GDM1 (cell line): ENCODE measurements at places on chromosomes 4 and X.

DNA sequence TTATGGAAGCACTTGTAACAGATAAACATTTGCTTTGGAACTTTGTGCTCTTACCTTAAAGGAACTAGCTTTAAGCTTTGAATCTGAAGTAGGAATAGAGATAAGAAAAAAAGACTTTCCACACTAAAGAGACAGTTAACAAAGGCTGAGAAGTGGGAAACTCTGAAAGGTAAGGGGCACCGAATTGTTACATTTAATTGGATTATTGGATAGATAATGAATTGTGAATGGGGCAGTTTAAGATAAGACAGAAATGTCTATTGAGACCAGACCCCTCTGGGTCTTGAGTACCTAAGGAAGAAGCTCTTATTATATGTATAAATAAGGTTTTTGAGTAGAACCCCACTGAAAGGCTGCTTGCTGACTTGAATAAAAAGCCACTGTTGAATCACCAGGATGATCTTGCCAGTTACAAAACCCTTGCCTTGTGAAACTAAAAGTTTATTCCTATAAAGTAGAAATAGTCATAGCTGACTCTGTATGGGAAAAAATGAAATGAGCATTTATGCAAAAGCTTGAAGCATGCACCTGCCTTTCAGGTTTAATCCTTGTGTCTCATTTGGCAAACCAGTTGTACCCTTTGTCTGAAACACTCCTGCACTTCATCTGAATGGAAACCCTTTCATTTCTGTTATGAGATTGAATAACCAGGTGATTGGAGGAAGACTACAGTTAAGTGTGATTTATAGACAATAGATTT lies 423.2 kb downstream of the RPA4 start:
- DNase-seq = no peak

- no peak for DNase-seq
These were observed 186.5 kb downstream of the RAP1GDS1 start for GRCh38 chr4:98447648-98448047.

DNA sequence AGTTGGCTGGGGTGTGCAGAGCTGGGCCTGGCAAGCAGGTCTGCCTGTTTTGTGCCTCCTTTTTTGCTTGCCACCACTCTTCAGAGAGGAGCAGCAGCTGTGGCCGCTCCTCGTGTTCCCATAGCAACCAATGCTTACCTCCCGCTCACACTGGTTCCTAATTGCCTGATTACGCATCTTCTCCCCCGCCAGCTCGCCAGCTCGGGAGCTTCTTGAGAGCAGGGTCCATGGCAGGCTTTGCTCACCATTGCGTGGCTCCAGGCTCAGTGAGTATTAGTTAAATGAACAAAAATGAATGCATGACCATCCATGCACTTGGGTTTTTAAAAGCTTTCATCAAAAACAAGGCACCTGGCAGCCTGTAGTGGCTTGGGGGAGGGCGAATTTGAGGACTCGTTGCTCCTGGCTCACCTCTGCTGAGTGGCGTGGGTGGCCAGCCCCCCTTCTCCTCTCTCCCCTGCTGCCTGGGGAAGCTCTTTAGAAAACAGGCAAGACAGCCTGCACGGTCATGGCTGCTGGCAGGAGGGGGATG lies 14.2 kb upstream of the PJA1 start:
- DNase-seq = no peak

- DNase-seq = peak; percentile 58
These were observed at the start of gene SULT1B1 for GRCh38 chr4:69760455-69760854. TSS of gene SULT1B1 (minus strand) at chr4:69760620. CDS start at chr4:69755217, 5,403 bp downstream.

GRCh38 chr4:66606908-66607307 lies 936.6 kb upstream of the EPHA5 start:
- no peak for DNase-seq

- no peak for DNase-seq
These were observed 7.3 kb downstream of the NOCT start for GRCh38 chr4:139022835-139023234.

DNA sequence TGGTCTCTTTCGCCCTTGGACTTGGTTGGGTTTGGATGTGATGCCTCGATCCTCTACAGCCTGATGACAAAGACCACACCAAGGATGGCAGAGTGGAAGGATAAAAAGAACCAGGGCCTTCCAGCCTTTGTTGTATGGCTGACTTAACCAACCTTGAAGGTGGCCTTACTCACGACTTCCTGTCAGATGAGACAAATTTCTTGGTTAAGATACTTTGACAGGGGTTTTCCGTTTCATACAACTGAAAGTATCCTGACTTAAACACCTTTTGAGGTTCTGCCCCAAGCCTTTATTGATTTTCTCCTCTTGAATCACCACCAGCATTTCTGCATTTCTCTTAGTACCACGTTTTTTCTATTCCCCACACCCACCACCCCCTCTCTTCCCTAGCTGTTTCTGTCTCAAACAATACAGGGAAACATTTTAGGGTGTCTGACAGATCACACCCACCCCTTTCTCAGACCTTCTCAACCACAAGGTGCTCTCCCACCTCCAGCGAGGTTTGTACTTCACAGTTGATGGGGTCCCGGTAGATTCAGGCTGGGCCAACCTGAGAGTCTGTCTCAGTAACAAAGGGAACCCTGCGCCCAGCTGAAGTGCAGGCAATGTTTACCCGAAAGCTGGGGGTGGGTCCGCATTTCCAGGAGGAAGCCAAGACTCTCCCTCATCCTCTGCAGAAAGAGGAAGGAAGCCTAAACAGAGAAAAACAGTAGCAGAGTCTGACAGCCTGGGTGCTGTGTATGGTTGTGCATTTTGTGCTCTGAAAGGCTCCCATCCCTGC lies 5.0 kb upstream of the TSPAN5 start:
- DNase-seq = peak; percentile 52

GRCh38 chr4:94370533-94371254 lies 28.1 kb upstream of the HPGDS start:
- no peak for DNase-seq

DNA sequence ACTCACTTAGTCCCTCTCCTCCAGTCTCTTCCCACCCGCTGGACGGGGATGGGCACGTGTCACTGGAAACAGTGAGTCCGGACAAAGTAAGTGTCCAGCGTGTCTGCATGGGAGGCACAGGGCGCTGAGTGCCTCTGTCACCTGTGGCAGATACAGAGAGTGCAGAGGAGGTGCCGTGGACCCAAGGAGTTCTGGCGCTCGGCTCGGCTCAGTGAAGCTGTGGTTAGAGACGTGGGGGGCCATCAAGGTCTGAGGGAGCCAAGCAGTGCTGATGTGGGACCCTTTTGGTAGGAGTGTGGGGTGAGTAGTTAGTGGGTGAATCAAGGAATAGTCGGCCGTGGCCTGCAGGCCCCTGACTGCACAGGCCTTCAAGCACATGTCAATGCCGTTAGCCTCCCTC lies 40.1 kb upstream of the MSANTD1 start:
- DNase-seq = no peak

- no peak for DNase-seq
These were observed 47.3 kb downstream of the SLIT2 start for GRCh38 chr4:20298986-20299385.

GRCh38 chrX:64580605-64581004 lies 185.4 kb upstream of the MTMR8 start:
- DNase-seq = no peak

GRCh38 chrX:22135171-22135711 lies 103.1 kb downstream of the PHEX start:
- DNase-seq = no peak

GRCh38 chr4:26028793-26029567 lies 115.0 kb downstream of the SMIM20 start:
- DNase-seq = no peak

DNA sequence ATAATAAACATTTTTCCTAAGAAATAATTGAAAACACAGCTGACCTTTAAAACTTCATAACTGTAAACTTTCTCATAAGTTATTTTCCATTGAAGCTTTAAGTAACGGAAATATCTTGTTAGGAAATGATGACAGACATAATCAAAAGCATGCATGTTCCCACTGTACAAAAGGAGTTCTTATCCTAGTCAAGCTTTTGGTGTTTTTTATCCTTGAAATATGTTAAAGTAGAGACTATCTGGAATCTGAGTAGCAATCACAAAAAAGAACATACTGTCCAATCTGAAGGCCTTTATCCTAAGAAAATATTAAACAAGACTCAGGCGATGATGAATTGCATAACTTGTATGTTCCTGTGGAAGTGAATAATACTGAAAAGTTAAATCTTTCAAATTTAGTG lies 14.4 kb downstream of the GEMIN8 start:
- no peak for DNase-seq

GRCh38 chr4:143653031-143653430 lies 47.4 kb downstream of the FREM3 start:
- DNase-seq = no peak

GRCh38 chr4:20954541-20954940 lies 254.3 kb downstream of the PACRGL start:
- DNase-seq = no peak

DNA sequence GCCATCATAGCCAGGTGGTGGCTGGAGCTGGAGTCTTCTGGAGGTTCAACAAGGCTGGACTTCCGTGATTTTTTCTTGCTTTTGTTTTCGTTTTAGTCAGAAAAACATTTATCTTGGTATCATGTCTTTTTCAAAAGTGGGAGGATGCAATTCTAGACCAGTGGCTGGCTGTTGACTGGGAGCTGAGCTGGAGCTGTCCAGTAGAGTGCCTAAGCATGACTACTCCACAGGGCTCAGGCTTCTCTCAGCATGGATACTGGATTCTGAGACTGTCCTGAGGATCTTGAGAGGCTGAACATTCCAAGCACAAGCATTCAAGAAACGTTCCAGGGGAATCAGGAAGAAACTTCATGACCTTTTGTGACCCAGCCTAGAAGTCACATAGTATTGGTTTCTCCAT lies 598.1 kb downstream of the MID1IP1 start:
- DNase-seq = no peak

DNA sequence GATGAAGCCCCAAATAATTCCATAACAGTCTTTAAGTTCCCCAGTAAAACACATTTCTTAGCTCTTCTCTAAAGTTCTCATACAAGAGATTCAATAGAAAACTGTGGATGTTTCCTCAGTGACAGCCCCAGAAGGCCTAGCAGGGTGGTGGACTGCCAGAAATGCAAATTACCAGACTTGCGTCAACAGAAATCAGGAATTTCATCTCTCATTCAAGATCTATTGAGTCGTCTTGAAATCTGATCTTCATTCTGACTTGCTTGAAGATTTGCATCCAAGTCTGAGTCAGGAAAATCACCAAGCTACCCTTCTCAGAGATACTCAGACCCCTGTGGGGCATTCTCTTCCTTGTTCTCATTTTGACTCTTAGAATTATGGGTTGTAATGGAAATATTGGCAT lies 68.9 kb upstream of the NDP start:
- DNase-seq = no peak

DNA sequence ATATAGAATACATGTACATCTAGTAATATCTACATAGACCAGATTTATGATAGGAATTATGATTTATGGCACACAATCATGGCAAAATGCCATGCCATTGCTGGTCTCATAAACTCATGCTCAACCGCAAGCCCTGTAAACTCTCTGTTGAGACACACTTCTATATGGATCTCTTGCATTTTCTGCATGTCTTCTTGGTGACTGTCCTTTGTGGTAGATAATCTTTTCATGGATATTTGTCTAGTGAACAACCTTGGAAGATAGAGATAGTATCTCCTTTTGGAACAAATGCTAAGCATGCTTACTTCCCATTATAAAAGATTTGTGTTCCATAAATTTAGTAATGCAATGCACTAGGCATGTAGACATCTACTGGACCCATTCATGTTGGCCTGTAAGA lies 328.0 kb downstream of the NAF1 start:
- DNase-seq = no peak

- DNase-seq = no peak
These were observed 66.8 kb upstream of the EXOC1L start for GRCh38 chr4:55752810-55753209.

GRCh38 chr4:19375136-19375804 lies 876.4 kb upstream of the SLIT2 start:
- no peak for DNase-seq

GRCh38 chr4:75723163-75724065 lies 963 bp upstream of the USO1 start:
- DNase-seq = no peak

- DNase-seq = peak; percentile 35
These were observed 1.2 kb downstream of the CXCL2 start for GRCh38 chr4:74097631-74098426.

- no peak for DNase-seq
These were observed 56.7 kb upstream of the HUWE1 start for GRCh38 chrX:53743244-53743643.

- DNase-seq = no peak
These were observed 256.9 kb downstream of the ADAMTS3 start for GRCh38 chr4:72312032-72312650.

DNA sequence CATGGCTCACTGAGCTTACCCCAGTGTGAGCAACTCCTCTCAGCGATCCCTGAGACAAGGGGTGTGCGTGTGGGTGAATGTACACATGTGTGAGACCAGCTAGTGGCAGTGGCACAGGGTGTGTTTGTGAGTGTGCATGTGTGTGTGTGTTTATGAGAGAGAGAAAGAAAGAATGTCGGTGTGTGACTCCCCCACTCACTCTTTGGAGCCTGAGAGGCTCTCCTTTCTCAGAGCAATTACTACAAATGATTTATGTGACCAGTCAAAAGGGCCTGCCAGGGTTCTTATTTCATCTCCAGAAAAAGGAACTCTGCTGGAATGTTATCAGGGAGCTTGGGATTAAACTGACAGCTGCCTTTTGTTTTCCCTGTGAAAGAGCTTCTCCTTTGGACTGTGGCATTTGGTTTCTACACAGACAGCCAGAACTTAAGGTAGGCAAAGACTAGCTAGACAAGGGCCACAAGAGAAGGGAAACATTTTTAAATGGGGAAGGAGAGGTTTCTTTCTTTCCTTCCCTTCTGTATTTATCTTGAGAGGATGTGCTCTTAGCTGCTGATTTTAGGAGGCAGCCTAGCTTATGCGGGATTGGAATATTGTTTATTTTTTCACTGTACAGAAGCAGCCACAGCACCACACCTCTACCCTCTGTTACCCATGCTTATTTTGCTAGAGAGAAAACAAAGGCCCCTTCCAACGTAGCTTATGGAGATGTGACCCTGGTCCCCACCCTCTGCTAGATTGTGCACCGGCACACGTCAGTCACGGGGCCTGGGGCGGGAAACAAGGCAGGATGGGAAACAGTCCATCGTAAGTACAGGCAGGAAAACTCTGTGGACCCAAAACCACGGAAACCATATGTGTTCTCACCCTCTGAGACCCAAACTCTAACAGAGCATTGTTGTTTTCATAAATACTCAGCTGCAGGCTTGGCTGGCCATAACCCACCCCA lies 143.5 kb downstream of the MGST2 start:
- peak; percentile 9 for DNase-seq

GRCh38 chrX:134186362-134187121 lies 50.4 kb upstream of the CCDC160 start:
- DNase-seq = peak; percentile 61

GRCh38 chr4:188439641-188440311 lies 300.5 kb downstream of the TRIML1 start:
- no peak for DNase-seq

DNA sequence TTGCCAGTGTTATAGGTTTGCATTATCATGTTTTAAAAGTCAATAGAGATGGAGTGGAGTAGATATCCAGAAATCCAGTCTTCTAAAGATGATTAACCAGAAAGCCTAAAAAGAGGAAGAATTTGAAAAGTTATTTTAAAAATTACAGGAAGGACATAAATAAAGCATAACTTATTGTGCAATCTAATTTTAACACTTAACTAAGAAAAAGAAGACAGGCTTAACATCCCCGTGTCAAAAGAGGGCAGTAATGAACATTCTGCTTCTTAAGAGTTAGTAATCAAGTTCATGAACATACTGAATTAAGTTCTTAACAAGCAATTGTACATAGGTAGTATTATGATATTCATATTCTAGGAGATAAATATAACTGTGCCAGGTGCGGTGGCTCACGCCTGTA lies 39.3 kb downstream of the ELF2 start:
- DNase-seq = no peak

GRCh38 chrX:12423346-12423745 lies 285.1 kb downstream of the FRMPD4 start:
- DNase-seq = no peak
